NCI-H1105 treated with DMSO at 0.1 percent for 48 hours (cell line): ENCODE measurements at places on chromosomes 5 and 9.

DNA sequence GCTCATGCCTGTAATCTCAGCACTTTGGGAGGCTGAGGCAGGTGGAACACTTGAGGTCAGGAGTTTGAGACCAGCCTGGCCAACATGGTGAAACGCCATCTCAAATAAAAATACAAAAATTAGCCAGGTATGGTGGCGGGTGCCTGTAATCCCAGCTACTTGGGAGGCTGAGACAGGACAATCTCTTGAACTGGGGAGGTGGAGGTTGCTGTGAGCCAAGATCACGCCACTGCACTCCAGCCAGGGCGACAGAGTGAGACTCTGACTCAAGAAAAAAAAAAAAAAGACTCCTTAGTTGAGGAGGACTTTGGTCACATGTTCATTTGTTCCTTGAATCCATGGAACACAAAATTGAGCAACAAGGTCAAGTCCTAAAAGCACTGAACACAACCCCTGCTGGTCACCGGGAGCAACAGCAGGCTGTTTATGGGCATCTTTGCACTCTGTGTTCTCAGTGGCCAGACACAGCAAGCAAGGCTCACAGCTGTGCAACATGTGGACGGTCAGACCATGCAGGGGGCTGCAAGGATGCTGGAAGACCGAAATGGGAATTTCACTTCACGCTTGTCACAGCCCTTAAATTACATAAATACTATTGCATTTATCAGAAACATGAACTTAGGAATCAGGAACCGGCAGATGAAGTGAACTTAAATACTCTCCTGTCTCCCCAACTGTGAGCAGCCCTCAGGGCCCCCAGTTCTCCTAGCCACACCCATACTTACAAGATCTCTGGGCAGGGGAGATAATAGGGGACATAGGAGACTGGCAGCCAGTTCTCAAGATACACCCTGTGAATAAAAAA, 2.8 kb downstream of the GBGT1 start:
- DNase-seq: peak; percentile 20

GRCh38 chr9:68643901-68644809, 60.9 kb upstream of the PIP5K1B start:
- DNase-seq: no peak

- no peak for DNase-seq
Observed at GRCh38 chr5:155936520-155937406, 390.2 kb upstream of the SGCD start.

GRCh38 chr9:125694478-125694877, 12.5 kb downstream of the MAPKAP1 start:
- DNase-seq: no peak

- DNase-seq: no peak
Observed at GRCh38 chr5:16963821-16964220, 27.7 kb upstream of the MYO10 start.
